Activated gamma-delta T cell treated with anti-CD3 and anti-CD28 coated beads, Interleukin-2, amount 50 U/mL, for 16 hours (primary cell): ENCODE measurements at places on chromosomes 1 and 21.
A peak's percentile ranks its signal among the peaks of the same experiment; 100 is the strongest.

DNA sequence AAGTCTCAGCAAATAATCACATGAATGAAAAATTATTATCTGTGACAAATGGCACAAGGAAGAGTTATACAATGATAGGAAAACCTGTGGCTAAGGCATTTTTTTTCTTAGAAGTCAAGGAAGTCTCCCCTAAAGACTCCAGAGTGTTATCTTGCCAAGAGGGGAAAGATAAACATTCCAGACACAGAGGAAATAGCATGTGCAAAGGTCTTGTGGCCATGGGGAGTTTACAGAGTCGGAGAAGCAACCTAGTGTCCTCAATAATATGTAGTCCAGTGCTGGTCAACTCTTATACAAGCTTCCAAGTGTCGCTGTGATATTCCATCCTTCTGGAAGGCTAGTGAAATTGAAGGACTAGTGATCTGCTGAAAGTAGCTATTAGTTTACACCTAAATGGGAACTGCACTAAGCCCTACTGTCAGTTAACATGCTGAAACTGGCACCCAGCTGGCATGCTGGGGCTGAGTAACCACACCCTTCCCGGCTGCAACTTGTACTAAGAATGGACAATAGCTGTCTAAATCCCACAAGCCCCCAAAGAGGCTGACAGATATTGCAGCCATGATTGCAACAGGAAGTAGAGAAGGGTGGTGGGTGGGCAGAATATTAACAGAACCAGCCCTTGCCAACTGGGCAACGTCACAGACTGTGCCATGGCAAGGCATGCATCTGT lies 11.5 kb upstream of the ATP1B1 start:
- no peak for DNase-seq

DNA sequence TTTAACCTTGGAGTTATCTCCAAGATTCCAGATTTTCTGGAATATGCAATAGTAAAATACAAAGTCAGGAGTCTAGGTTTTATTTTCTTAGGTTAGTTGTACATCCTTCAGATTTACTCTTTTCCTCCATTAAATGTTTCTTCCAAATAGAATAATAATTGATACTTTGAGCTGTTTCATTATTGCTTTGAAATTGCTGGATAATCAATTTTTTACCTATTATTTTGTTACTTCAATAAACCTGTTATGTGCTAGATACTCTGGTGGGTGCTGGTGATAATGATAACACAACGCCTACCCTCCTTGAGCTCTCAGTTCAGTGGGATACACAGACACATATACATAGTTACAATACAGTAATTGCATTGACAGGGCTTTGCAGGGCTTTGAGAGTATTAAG lies 79.4 kb downstream of the GPR161 start:
- DNase-seq = no peak

- DNase-seq = no peak
These were observed 84.2 kb downstream of the ERG start for GRCh38 chr21:38413958-38414548.

- DNase-seq = no peak
These were observed 183.3 kb downstream of the ST6GALNAC3 start for GRCh38 chr1:76257823-76258222.

- DNase-seq = no peak
These were observed 26.5 kb upstream of the SLC35A3 start for GRCh38 chr1:99943223-99943794.

- no peak for DNase-seq
These were observed 41.0 kb upstream of the HAO2 start for GRCh38 chr1:119327450-119328155.

DNA sequence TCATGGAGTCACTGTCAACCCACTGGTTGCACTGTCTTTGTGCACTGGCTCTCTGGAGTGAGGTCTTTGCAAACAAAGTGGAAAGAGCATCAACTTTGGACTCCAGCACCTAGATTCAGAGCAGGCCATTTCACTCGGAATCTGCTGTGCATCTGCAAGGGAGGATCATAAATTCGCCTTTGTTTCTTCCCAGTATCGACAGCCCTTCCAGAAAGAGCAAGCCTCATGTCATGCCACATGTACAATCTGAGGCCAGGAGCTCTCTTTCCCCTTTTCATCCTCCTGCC lies 853 bp upstream of the PCSK9 start:
- DNase-seq = no peak

GRCh38 chr1:111961016-111961415 lies 28.5 kb downstream of the KCND3 start:
- no peak for DNase-seq

- DNase-seq = no peak
These were observed 17.7 kb downstream of the DDAH1 start for GRCh38 chr1:85447006-85447943.

DNA sequence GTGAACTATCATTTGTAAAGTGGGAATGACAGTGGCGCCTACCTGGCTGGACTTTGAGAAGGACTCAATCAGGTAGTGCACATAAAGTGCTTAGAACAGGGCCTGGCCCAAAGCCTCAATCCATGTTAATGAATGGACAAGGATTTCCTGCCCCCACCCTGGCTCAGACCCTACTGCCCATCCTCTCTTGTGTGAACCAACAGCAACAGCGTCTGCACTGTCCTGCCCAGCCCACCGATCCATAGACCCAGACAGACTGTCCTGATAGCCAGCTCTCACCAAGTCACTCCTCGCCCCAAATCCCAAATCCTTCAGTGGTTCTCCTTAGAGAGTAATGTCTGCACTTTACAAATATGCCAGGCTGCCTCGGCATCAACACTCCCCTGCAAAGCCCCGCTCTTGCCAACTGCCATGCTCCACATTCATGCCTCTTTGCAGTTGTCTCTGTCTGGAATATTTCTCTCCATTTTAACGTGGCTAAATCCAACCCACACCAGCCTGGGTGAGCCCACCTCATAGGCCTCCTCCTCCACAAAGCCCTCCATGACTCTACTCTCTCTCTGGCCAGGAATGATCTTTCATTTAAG lies 157.6 kb upstream of the EDN2 start:
- DNase-seq = no peak

- no peak for DNase-seq
These were observed 158.8 kb downstream of the KIF26B start for GRCh38 chr1:245313576-245313975.

DNA sequence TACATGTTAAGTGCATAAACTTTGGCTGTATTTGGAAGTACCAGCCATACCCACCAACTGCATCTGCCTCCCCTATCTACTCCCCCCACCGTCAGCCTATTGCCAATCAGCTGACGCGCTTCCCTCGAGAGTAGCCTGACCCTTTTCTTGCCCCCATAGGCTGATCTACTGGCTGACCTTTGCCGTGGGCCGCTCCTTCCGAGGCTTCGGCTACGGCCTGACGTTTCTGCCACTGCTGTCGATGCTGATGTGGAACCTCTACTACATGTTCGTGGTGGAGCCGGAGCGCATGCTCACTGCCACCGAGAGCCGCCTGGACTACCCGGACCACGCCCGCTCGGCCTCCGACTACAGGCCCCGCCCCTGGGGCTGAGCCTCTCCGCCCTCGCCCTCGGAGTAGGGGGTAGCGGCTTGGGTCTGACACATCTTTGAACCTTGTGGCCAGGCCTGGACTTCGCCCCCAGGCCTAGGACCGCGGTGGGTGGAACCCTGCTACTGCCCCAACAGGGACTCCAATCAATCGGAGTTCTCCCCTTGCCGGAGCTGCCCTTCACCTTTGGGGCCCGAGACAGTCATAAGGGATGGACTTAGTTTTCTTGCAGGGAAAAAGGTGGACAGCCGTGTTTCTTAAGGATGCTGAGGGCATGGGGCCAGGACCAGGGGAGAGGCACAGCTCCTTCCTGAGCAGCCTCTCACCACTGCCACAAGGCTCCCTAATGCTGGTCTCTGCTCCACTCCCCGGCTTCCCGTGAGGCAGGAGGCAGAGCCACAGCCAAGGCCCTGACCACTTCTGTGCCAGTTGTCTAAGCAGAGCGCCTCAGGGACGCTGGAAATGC lies 4.0 kb downstream of the GLMP start:
- DNase-seq = no peak

GRCh38 chr1:26378088-26378878 lies 5.7 kb upstream of the ZNF683 start:
- DNase-seq = peak; percentile 81
